ENCODE measurements at places on chromosomes 1 and 21.

DNA sequence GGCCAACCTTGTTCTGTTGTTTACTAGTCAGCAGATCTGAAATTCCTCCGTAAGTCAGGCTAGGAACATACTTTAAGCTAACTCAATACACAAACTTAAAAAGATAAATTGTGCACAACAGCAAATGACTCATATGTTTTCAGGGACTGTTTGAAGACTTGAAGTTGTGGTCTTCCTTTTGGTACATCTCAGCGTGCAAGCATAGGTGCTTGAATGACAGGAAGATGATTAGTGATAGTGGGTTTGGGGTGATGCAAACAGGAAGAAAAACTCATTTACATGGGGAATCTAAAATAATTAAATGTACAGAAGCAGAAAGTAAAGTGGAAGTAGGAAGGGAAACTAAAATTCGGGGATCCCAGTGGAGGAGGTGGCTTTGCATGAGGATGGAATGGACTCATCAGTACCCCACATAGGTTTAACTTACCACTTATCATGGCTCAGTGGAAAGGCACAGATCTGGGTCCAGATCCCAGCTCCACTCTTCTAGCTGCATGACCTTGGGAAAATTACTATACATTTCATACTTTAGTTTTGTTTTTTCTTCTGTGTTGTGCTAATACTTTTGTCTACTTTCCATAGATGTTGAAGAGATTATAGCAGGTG is 122.3 kb downstream of the XCL2 start:
- DNase-seq: no peak

DNA sequence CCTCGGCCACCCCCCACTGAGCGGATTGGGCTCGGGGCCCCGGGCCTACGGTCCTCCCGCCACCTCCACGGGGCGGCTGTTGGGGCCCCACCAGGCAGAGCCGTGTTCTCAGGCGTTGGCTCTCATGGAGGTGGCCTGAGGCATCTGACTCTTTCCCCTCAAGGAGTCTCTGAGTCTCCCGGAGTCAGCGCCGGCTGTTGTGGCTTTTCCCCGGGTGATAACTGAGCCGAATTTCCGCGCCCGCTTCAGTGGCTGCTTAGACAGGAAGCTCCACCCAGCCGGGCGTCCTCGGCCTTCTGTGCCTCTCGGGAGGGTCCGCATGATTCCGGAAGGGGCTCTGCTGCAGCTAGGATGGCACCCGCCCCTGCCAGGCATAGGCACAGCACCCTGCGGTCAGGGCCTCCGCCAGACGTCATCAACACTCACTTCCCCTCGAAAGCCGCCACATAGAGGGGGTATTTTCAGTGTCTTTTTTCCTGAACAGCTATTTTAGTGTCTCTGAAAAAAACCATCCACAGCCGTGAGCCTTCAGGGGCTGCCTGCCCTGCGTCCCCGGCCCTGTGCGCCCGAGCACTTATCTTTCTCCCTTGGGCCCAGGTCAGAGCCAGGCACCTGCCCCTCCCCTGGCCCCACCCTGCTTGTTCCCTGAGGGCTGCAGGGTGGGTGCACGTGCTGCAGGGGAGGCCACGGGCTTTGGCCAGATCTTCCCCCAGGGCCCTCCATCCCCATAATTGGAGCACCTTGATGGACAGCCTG is 72.9 kb downstream of the SKI start:
- no peak for DNase-seq

GRCh38 chr1:88612773-88613172 is 71.3 kb upstream of the PKN2 start:
- no peak for DNase-seq

DNA sequence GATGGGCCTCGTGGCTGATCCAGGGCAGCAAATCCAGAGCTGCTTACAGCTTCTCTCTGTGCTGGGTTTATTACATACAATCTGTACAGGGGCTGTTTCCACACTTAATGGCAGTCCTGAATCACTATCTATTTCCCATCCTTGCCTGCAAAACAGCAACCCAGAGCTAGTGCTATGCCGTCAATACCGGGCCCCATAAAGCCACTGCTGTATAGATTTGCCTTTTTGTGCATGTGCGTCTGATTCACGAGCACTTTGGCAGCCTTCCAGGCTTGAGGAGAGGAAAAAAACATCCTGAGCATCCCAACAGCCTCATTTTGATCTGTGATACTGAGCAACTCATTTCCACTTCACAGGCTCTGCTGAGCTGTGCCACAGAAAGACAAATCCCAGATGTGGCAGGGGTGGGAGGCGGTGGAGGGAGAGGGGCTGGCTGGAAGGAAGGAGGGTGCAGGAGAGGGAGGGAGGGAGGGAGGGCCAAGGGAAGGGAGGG is 65.2 kb upstream of the TARBP1 start:
- peak; percentile 74 for DNase-seq

DNA sequence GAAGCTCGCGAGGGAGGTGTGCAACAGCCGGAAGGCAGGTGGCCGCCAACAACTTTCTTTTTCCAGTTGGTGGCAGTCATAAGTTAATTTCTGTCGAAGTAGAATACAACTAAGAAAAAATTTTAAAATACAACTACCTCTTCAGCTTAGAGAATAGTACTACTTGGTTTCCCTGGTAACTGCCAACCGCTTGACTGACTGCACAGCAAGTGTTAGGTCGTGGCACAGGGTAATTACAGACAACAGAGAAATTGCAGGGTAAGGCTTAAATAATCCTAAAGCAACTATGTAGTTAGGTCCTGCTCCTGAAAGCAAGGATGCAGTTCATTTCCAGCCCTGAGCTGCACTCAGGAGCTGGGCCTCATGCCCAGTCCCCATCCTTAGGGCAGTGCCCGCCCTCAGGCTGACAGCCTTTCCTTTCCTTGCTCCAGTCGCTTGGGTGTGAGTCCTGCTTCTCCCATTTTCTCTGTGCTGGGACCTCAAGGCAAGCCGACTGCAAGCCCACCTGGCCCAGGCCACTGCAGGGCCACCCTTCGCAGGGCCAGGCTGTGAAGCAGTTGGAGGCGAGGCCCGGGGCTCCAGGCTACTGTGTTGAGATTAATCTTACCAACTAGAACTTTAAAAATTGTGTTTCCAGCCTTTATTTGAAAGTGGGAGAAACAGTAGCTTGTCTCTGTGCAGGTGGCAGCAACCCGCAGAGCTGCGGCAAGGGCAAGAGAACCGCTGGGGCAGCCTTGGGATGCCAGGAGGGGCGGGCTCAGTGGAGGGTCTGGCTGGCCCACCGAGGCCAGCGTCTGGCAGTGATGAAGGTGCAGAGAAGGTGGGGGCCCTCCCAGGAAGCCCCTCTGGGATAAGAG is 148.3 kb downstream of the PCBP3 start:
- no peak for DNase-seq

- no peak for DNase-seq
Measured at GRCh38 chr1:206833801-206834200, 31.6 kb upstream of the IL20 start.

- no peak for DNase-seq
Measured at GRCh38 chr1:200207711-200208126, 180.2 kb downstream of the NR5A2 start.

DNA sequence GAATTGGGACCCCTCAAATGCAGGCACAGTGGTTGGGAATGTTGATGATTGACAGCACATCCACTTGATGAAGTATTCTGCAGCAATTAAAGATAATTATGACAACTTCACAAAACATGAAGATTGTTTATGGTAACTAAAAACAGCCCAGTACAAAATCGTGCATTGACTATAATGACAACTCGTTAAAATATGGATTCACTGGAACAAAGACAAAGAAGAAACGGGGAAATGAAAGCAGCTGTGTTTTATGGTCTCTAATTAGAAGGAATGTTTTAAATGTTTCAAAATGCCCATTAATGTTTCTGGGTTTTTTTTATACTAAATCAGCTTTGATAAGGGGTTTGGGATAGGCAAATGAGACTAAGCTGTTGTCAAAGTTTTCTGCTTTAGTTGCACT is 36.1 kb downstream of the NIPAL3 start:
- DNase-seq: no peak

Data from GM04503 (cell line).